Bronchus fibroblast of lung (primary cell): ENCODE measurements at places on chromosomes 11 and 22. TPM values are rescaled to one million over a fixed set of nuclear protein-coding genes. Genes with fewer than 3 reads are reported as not detected.

Gene CELSR1
- total RNA-seq = 0.15 and 0.34 TPM in 2 replicates

Gene RPL27A
- 1,112 and 1,364 TPM in 2 replicates for total RNA-seq

Gene RNF121
- total RNA-seq = 20.2 and 22.4 TPM in 2 replicates

Gene ELFN2
- total RNA-seq = 1.3 TPM in 2 replicates

Gene FIBIN
- total RNA-seq = 8.8 and 12.1 TPM in 2 replicates

Gene CACNA1I
- not detected in 2 replicates for total RNA-seq

Gene PRRG4
- total RNA-seq = not detected in 2 replicates

Gene SLC22A9
- not detected in 2 replicates for total RNA-seq

Gene NPTXR
- 0.59 and 0.84 TPM in 2 replicates for total RNA-seq

Gene OR52I1
- not detected in 2 replicates for total RNA-seq

Gene KREMEN1
- total RNA-seq = 5.4 and 6.2 TPM in 2 replicates

Gene OR2AT4
- not detected in 2 replicates for total RNA-seq

Gene MUC15
- total RNA-seq = under 0.01 and 0.17 TPM in 2 replicates

Gene CECR2
- 0.15 and 0.17 TPM in 2 replicates for total RNA-seq

Gene RFPL3
- total RNA-seq = not detected in 2 replicates

Gene KCTD21
- 7.4 and 7.7 TPM in 2 replicates for total RNA-seq

Gene IGSF22
- under 0.01 TPM in 1 of 2 replicates, not detected in the other for total RNA-seq

Gene TTLL1
- 10.4 and 11.3 TPM in 2 replicates for total RNA-seq

Gene DPP3
- total RNA-seq = 52.1 and 56.9 TPM in 2 replicates

Gene PTGDR2
- total RNA-seq = 1.3 and 1.6 TPM in 2 replicates

Gene DEPDC7
- total RNA-seq = 4.0 and 4.5 TPM in 2 replicates

Gene EFEMP2
- total RNA-seq = 86.2 and 96.8 TPM in 2 replicates

Gene IL17REL
- total RNA-seq = not detected in 2 replicates

Gene MYEOV
- total RNA-seq = 0.67 and 3.3 TPM in 2 replicates

Gene ARHGAP42
- total RNA-seq = 3.3 and 3.4 TPM in 2 replicates

Gene METTL15
- 9.4 and 13.4 TPM in 2 replicates for total RNA-seq

Gene OR6T1
- not detected in 2 replicates for total RNA-seq

Gene TMPRSS4
- total RNA-seq = not detected in 2 replicates

Gene JAML
- total RNA-seq = not detected in 2 replicates

Gene OR5P2
- total RNA-seq = not detected in 2 replicates

Gene POU2AF1
- total RNA-seq = not detected in 2 replicates

Gene PYGM
- total RNA-seq = 0.17 and 0.30 TPM in 2 replicates

Gene TMPRSS5
- total RNA-seq = under 0.01 TPM in 2 replicates

Gene B4GAT1
- total RNA-seq = 41.0 and 43.4 TPM in 2 replicates

Gene NEFH
- 2.1 and 2.5 TPM in 2 replicates for total RNA-seq

Gene OR5B3
- not detected in 2 replicates for total RNA-seq
